ENCODE measurements at places on chromosomes 16 and 17. TPM values are rescaled to one million over a fixed set of nuclear protein-coding genes. Genes with fewer than 3 reads are reported as not detected.

Gene CCDC102A
- total RNA-seq = 4.9 TPM

Gene CDC6
- total RNA-seq = 2.7 TPM

Gene MYH2
- not detected for total RNA-seq

Gene PIMREG
- total RNA-seq = not detected

Gene USP6
- 0.13 TPM for total RNA-seq

Gene ZNF785
- 11.7 TPM for total RNA-seq

Gene GALR2
- 0.96 TPM for total RNA-seq

Gene SYCE1L
- total RNA-seq = 3.8 TPM

Gene SOX15
- total RNA-seq = not detected

Gene ATP2A3
- 279 TPM for total RNA-seq

Gene ANKRD40CL
- not detected for total RNA-seq

Gene CHAD
- total RNA-seq = not detected

Gene TNFSF13
- 2.9 TPM for total RNA-seq

Gene C16orf74
- total RNA-seq = 4.6 TPM

Gene KRTAP16-1
- total RNA-seq = 0.34 TPM

Gene HYDIN
- not detected for total RNA-seq

Gene SLC38A7
- total RNA-seq = 9.2 TPM

Gene IRX3
- not detected for total RNA-seq

Measured in T-helper 17 cell (primary cell).